ENCODE measurements at places on chromosomes 1 and 21. TPM values are rescaled to one million over a fixed set of nuclear protein-coding genes. Genes with fewer than 3 reads are reported as not detected.

The CELA2A gene
- polyA plus RNA-seq: not detected

The RGS8 gene
- polyA plus RNA-seq: not detected

The FMN2 gene
- 0.16 TPM for polyA plus RNA-seq

The SAMSN1 gene
- polyA plus RNA-seq: 0.83 TPM

The DENND2C gene
- 21.4 TPM for polyA plus RNA-seq

The SELENBP1 gene
- 23.5 TPM for polyA plus RNA-seq

The PGBD5 gene
- 0.67 TPM for polyA plus RNA-seq

The POU3F1 gene
- polyA plus RNA-seq: 0.22 TPM

The FMO5 gene
- 0.86 TPM for polyA plus RNA-seq

The WNT4 gene
- 9.4 TPM for polyA plus RNA-seq

The F13B gene
- not detected for polyA plus RNA-seq

The CD1D gene
- 0.27 TPM for polyA plus RNA-seq

The CITED4 gene
- 21.8 TPM for polyA plus RNA-seq

The ITLN1 gene
- polyA plus RNA-seq: 0.04 TPM

The VPS13D gene
- 36.9 TPM for polyA plus RNA-seq

The IRF6 gene
- 36.7 TPM for polyA plus RNA-seq

The USH2A gene
- under 0.01 TPM for polyA plus RNA-seq

The TTC34 gene
- 0.20 TPM for polyA plus RNA-seq

The DIO1 gene
- polyA plus RNA-seq: 0.31 TPM

The KRTAP12-2 gene
- polyA plus RNA-seq: not detected

The L1TD1 gene
- polyA plus RNA-seq: 0.01 TPM

The C1orf116 gene
- polyA plus RNA-seq: 72.9 TPM

The C1orf94 gene
- not detected for polyA plus RNA-seq

The AADACL3 gene
- polyA plus RNA-seq: not detected

The PINK1 gene
- polyA plus RNA-seq: 61.2 TPM

The TMPRSS2 gene
- polyA plus RNA-seq: 29.5 TPM

The LCE1E gene
- not detected for polyA plus RNA-seq

The C4BPB gene
- polyA plus RNA-seq: 0.08 TPM

The IFI44 gene
- 6.8 TPM for polyA plus RNA-seq

The ARPC5 gene
- polyA plus RNA-seq: 90.3 TPM

The FCRLB gene
- polyA plus RNA-seq: 0.24 TPM

The ALPL gene
- 2.4 TPM for polyA plus RNA-seq

The MEGF6 gene
- 23.7 TPM for polyA plus RNA-seq

Data from esophagus (tissue), 2 donors.